ENCODE measurements at places on chromosomes 6 and 20. TPM values are rescaled to one million over a fixed set of nuclear protein-coding genes. Genes with fewer than 3 reads are reported as not detected.

Gene PSMB1
- 252 TPM for total RNA-seq

Gene HEY2
- total RNA-seq: not detected

Gene LY6G5C
- not detected for total RNA-seq

Gene GGTLC1
- total RNA-seq: not detected

Gene VEGFA
- 26.4 TPM for total RNA-seq

Gene SLCO4A1
- total RNA-seq: 15.7 TPM

Gene PRRT1
- 0.79 TPM for total RNA-seq

Gene POLR3F
- total RNA-seq: 11.8 TPM

Gene HCK
- not detected for total RNA-seq

Gene GNRH2
- total RNA-seq: 0.39 TPM

Gene FRK
- 5.1 TPM for total RNA-seq

Gene TOX2
- not detected for total RNA-seq

Gene VSX1
- total RNA-seq: not detected

Gene TRIM31
- 0.11 TPM for total RNA-seq

Gene GSTA2
- not detected for total RNA-seq

Gene BTN1A1
- total RNA-seq: not detected

Gene ASXL1
- total RNA-seq: 49.2 TPM

Gene BPIFA3
- not detected for total RNA-seq

Gene KIZ
- total RNA-seq: 24.7 TPM

Gene KHDRBS2
- not detected for total RNA-seq

Gene C6orf163
- 0.76 TPM for total RNA-seq

Gene SLC16A10
- total RNA-seq: not detected

Gene SMPDL3A
- total RNA-seq: 19.6 TPM

Gene OR10C1
- total RNA-seq: not detected

Gene SCUBE3
- total RNA-seq: 0.11 TPM

Gene UBD
- total RNA-seq: not detected

Gene SNAP25
- total RNA-seq: not detected

Gene RCAN2
- not detected for total RNA-seq

Gene PBOV1
- total RNA-seq: not detected

Gene PTCRA
- not detected for total RNA-seq

Gene SLC22A3
- total RNA-seq: 2.7 TPM

Gene OVOL2
- total RNA-seq: 17.7 TPM

Gene MTFR2
- total RNA-seq: 2.0 TPM

Gene VGLL2
- total RNA-seq: not detected

Gene STX7
- 55.7 TPM for total RNA-seq

Gene TMEM151B
- total RNA-seq: not detected

Gene SUMO4
- total RNA-seq: 2.7 TPM

Gene TCF21
- total RNA-seq: not detected

Gene CCN6
- not detected for total RNA-seq

Gene SYTL3
- 13.2 TPM for total RNA-seq

Gene GSTA5
- total RNA-seq: not detected
